ENCODE measurements at places on chromosomes 6 and 20.

- DNase-seq, result no peak
Observed at GRCh38 chr6:136230219-136230853, 19.8 kb downstream of the MTFR2 start.

GRCh38 chr6:168525926-168526630, 85.1 kb downstream of the SMOC2 start:
- DNase-seq, result no peak

DNA sequence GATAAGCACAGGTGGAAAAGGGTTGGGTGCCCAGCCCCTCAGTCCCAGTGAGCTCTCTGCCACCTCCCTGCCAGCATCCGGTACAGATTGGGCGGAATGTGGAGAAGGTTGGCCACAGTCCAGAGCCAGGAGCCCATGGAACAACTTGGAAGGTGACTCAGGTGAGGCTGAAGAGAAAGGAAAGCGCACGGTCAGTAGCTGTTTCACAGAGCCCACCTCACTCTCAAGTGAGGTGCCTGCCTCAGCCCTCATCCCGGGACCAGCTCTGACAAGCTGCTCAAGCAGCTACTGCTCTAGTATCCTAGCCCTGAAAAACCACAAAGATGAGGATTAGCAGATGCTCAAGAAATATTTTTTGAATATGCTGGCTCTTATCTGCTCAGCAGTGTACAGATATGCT, 1.1 kb upstream of the MMP24OS start:
- DNase-seq, result no peak

GRCh38 chr20:44209686-44210405, 725 bp downstream of the OSER1 start:
- DNase-seq, result no peak

DNA sequence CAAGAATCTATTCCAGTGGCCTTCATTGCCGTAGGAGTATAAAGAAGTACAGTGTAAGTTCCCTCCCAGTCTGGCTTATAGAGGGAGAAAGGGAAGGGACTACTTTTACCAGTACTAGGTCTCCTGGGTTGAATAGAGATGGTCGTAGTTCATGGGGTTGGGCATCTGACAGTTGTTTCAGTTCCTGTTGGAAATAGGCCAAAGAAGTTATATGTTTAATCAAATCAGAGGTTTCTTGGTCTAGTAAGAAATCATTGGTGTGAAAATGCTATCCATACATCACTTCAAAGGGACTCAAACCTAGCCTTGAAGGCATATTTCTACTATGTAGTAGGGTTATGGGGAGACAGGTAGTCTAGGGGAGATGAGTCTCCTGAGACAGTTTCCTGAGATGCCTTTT, 45.6 kb upstream of the MAN1A1 start:
- DNase-seq, result no peak

GRCh38 chr6:82381278-82381677, 17.7 kb downstream of the TPBG start:
- DNase-seq, result no peak

GRCh38 chr20:57761413-57761734, 51.6 kb upstream of the PMEPA1 start:
- no peak for DNase-seq
